Left kidney (tissue), 8 donors: ENCODE measurements at places on chromosomes 6 and 20.

- no peak for DNase-seq
These were observed 1.6 kb downstream of the BFSP1 start for GRCh38 chr20:17529586-17529985.

GRCh38 chr6:100751590-100751989 is 129.5 kb downstream of the ASCC3 start:
- no peak for DNase-seq

GRCh38 chr6:71080826-71081225 is 124.0 kb upstream of the B3GAT2 start:
- DNase-seq = no peak

GRCh38 chr20:38617011-38617829 is 15.6 kb downstream of the ARHGAP40 start:
- DNase-seq = no peak

DNA sequence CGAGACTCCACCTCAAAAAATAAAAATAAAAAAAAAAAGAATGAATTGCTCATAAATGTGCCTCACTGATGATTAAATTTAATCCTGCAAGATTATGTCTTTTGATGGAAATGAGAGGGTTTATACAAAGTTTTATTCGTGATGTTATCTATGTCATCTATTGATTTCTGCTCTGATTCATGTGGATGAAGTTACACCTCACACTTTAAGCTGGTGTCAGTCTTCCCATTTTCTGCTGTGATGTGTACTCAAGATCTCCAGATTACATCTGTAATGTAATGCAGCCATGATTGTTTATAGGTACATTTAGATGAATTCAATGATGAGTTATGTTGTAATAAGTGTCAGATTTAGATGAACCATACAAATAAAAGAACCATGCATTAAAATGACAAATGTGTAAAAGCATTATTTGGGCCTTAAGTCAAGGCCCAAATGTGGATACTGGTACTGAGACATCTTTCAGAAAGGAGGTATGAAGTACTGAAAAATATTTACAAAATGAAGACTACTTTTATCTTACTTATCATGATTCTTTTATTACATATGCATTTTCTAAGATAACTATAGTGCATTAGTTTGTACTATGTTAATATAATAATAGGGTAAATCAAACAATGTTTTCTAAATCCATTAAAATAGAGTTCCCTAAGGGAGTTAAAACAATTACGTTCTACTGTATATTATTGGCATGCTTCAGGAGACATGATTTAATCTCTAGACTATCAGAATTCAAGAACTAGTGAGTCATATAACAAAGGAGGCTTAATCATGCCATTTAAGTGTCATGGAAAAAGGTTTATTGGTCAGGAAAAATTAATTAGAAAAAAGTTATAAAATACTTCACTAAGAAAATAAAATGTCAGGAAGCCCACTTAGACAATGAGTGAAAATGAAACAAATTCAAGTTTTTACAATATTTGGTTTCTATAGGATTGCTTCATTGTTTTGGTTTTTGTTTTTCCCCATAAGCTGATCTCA is 34.5 kb downstream of the HCRTR2 start:
- DNase-seq = no peak

GRCh38 chr20:49785149-49785851 is 27.3 kb upstream of the SLC9A8 start:
- no peak for DNase-seq

DNA sequence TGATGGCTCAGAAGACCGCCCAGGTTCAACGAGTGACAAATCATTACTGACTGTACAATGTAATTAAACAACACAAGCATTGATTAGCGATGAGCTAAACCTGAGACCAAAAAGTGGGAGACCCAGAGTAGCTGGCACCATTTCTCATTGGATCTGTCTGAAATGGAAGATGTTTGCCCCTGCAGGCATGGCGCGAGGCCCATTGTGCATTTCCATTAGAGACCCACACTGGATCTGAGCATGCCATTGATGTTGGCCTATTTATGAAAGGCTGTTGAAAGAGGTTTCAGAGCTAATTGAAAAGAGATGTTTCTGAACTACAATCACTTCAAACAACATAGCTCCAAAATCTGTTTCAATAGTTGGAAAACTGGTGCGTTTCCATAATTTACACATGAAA is 196.7 kb downstream of the TFAP2B start:
- DNase-seq = no peak

GRCh38 chr6:74287932-74288331 is 591.9 kb downstream of the CD109 start:
- DNase-seq = no peak

GRCh38 chr6:25002326-25003091 is 66.7 kb upstream of the RIPOR2 start:
- no peak for DNase-seq

DNA sequence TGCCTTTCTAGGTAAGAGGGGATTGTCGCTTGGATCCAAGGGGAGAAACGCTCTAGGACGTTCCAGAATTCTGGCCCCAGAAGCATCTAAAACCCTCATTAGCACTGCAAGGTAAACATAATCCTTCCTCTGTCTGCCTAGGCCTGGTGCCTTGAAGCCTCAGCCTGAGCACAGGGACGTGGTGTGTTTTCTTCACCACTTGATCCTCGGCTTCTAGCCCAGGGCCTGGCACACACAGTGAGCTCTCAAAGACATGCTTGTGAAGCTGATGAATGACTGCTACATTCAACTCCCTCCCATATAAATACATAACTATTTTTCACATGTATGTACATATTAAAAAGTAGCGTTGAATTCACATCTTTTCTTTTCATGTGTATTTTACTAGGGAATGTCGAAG is 100.3 kb downstream of the ISM1 start:
- DNase-seq = no peak

GRCh38 chr20:35702824-35703695 is 3.9 kb downstream of the ROMO1 start:
- DNase-seq = no peak

- DNase-seq = no peak
These were observed 301.0 kb downstream of the HACE1 start for GRCh38 chr6:104558746-104559145.

GRCh38 chr6:24844061-24844460 is 45.3 kb upstream of the ARMH2 start:
- DNase-seq = no peak

- no peak for DNase-seq
These were observed 11.0 kb downstream of the SMPDL3A start for GRCh38 chr6:122799916-122800686.

- DNase-seq = peak; percentile 60
These were observed 112.9 kb upstream of the PDE7B start for GRCh38 chr6:135738636-135739035.

DNA sequence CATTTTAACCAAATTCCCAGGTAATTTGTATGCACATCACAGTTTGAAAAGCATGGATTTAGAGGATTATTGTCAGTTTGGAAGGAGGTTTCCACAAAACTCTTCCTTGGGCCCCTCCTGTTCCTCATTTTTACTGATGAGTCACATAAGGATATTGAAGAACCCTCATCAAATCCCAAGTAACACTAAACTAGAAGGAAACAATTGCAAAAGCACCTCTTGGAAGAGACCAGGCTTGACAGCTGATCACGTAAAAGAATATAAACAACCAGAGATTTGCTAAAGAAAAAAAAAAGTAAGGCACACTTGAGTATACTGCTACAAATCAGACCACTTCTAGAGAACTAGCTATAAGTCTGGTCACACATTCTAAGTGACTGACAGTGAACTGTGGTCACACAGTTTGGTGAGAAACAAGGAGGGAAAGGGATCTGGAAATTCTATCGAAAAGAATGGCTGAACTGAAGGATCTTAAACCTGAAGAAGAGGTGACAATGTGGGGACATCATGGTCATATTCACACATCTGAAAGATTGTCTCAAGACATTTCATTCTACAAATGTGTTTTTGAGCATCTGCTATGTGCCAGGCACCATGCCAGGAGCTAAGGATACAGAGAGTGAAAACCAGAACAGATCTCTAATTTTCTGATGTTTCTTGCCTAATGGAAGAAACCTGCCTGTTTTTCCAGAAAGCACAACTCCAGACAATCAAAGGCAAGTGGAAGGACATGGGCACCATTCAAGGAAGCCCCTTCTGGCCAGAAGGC is 24.1 kb downstream of the ZHX3 start:
- no peak for DNase-seq

DNA sequence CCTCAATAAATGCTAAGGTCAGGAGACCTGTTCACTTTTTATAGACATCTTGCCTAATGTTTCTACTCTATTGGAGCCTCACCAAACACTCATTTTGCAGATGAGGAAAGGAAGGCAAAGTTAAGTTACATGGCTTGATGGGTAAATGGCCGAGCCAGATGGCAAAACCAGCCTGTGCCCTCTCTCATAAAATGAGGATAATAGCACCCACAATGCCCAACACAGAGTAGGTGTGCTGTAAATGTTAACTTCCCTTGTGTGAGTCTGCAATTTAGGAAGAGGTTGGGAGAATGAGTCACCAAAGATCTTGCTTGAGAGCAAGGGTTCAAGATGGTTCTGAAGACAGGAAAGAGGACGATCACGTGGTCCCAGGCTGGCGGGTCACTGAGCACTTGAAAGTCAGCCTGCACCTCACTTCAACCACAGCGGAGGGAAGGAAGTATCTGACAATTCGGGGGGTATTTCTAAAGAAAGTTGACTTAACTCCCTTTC is 3.3 kb downstream of the KCNK5 start:
- no peak for DNase-seq

DNA sequence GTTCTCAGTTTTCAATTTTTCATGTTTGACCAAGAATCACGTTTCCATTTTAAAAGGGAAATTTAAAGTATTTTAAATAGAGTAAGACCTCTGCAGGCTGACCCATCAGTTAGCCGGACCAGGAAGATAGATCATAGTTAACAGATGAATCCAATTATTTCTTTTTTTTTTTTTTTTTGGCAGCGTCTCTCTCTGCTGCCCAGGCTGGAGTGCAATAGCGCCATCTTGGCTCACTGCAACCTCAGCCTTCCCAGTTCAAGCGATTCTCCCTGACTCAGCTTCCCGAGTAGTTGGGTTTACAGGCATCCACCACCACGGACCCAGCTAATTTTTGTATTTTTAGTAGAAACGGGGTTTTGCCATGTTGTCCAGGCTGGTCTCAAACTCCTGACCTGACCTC is 256.7 kb upstream of the CNR1 start:
- DNase-seq = no peak
